ENCODE measurements at places on chromosomes 6 and 20.

DNA sequence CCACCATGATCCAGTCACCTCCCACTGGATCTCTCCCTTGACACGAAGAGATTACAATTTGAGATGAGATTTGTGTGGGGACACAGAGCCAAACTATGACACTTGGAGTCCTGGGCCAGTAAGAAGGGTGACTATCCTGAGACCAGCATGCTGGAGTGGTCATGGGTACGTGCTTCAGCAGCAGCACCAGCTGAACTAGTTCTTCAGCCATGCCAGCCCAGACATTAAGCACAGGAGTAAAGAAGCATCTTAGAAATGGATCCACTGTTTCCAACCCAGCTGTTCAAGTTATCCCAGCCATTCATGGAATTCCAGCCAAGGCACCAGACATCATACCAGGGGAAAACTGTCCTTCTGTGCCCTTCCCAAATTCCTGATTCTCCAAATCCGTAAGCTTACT lies 370.0 kb downstream of the MAFB start:
- no peak for DNase-seq

DNA sequence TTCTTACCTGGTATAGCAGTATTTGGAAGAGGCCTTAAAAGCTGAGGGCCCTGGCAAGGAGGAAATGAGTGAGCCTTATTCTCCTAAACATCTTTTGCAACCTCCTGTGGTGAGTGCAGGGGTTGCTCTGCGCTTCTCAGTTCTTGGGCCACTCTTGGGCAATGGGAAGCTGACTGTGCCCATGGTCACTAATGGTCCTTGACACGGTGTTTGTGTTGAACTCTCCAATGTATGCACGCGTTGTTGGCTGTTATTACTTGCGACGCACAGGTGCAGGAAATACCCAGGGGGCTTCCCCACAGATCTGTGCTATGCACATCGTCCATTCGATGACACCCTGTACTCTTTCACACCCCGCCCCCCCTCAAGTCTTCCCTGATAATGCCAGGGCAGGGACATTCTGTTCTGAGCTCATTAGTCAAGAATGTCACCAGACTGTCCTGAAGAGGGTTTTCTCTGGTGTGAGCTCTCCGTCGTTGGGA lies 79.7 kb downstream of the EDN1 start:
- no peak for DNase-seq

- DNase-seq: no peak
These were observed 361.4 kb downstream of the SAMD5 start for GRCh38 chr6:147869869-147870268.

- DNase-seq: peak; percentile 25
These were observed 109.0 kb downstream of the PSMB1 start for GRCh38 chr6:170444056-170444591.

DNA sequence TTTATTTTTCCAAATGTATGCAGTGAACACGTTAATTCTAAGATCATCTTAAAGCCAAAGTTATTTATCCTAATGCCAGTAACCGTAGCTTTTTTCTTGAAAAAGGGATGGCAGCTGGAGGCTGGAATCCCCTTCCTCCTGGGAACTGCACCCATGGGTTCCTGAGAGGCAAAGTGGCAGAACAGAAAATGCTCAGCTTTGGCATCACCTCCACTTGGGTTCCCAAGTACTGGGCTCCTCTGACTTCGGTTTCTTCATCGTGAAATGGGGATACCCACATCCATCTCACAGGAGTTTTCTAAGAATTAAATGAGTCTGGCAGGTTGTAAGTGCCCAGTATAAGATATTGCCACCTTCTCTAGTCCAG lies 6.2 kb upstream of the DDX43 start:
- DNase-seq: no peak

DNA sequence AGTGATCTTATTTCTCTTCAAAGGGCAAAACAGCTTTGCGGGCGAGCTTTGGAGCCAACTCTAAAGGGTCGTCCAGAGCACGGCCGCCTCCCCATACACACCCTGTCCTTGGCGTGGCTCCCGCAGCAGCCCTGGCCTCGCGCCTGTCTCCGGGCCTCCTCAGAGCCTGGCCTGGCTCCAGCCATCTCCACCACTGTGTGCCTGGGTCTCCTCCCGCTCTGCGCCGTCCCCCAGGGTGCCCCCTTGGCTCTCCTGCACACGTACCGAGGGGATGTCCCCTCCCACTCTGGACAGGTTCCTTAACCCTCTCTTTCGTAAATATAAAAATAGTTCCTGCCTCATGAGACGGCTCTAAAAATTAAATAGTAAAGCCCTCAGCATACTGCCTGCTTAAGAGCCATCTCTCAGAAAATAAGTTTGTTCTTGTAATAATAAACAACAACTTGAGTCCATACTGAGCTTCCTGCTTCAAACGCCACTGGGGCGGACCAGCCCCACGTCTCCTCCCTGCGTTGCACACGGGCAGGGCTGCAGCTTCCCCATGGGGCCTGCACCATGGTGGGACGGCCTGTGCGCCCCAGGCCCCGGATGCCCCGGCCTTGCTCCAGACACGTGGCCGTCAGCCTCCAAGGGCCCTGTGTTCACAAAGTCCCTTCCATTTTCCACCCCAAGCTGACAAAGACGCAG lies 226.2 kb downstream of the TTLL2 start:
- no peak for DNase-seq
